ENCODE measurements at places on chromosomes 5 and 9.

- DNase-seq, result no peak
These were observed 3.5 kb downstream of the SLC34A3 start for GRCh38 chr9:137234055-137234697.

GRCh38 chr5:134174841-134175839 is 1.6 kb downstream of the SKP1 start:
- peak; percentile 58 for DNase-seq

GRCh38 chr5:88000877-88001276 is 267.8 kb downstream of the TMEM161B start:
- DNase-seq, result no peak

GRCh38 chr5:142853682-142854081 is 83.5 kb downstream of the ARHGAP26 start:
- no peak for DNase-seq

- DNase-seq, result no peak
These were observed 59.0 kb upstream of the C9orf72 start for GRCh38 chr9:27632254-27632653.

- DNase-seq, result peak; percentile 74
These were observed 242.3 kb upstream of the PTGER4 start for GRCh38 chr5:40437452-40437861.

- no peak for DNase-seq
These were observed 567.2 kb upstream of the MEF2C start for GRCh38 chr5:89450149-89450538.

DNA sequence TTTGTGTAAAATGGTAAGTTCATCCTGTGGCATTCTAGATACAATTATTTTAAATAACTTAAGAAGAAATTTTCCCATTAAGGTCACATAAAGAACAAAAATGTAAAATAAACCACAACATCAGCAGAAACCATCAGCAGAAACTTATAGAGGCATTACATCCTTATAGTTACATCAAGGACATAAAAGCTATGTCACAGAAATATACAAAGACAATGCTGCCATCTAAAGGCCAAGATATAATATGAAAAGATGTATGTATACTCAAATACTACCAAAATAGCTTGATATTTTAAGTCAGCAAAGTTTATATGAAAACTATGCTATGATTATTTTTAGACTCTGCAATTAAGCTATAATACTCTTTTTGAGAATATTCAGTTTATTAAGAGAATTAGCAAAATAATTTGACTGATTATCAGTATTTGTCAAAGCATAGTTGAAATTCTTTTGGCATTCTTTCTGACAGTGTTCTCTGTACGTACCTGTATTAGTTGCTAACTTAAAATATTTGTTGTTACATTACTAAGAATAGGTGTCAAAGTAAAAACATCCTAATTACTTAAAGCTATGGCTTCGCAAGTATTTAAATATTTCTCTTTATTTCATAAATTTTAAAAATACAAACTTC is 36.2 kb downstream of the FBXL17 start:
- DNase-seq, result peak; percentile 69

DNA sequence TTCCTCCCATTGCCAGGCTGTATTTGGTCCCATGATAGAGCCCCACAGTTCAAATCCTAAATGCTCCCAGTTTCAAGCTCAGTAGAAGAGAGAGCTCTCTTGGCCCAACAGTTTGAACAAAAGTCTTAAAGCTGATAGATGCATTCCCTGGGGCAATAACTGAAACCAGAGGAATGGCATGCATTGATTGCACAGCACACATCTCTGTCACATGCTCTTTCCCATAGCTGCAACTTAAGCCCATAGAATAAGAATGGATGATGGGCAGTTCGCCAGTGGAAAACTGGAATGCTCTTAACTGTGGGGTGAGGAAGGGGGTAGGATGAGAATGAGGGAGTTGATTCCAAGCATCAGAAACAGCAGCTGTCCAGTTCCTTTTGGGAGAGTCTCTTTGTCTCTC is 1942.4 kb upstream of the WWC1 start:
- DNase-seq, result peak; percentile 50

DNA sequence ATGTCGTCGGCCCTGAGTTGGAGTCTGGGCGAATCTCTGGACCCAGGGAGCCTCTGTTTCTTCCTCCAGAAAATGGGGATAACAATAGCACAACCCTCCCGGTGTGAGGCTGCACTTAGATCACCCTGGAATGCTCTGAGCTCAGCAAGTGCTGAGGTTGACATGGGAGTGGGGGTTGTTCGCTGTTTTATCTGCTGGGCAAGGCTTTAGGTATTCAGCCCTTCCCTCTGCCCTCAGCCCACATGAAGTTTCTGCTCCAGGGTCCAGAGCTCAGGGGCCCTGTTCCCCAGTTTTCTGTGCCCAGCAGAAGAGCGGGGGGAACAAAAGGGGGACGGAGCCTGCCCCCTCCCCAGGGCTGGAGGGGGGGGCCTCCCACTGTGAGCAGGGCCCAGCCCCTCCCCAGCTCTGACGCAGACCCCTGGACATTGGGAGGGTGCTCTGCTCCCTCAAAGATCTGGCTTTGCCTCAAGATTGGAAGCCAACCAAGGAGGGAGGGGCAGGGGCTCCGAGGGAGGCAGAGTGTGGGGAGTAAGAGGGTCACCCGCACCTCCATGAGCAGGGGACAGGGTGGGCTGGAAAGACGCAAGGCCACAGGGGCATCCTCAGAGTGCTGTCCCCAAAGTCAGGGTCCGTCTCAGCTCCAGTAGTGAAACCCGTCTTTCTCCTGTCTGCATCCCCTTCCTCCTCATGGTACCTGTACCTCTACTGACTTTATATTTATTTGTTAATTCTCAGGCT is 215.6 kb downstream of the C9orf50 start:
- no peak for DNase-seq

DNA sequence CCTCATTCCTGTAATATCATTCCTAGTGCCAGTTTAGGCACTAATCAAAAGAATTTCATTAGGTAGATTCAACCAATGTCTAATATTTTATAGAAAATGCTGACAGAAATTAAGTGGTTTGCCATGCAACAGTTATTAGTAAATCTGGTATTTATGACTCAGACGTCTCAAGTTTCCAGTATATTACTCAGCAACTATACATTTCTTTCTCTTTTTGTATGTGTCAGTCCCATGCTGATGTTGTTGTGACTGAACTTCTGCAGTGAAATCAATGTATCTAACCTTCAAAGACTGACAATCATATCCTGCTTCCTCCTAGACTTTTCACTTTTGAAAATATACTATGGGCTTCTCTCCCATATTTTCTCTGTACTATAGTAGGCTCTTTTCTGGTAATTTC is 822.5 kb downstream of the NR2F1-AS1 start:
- DNase-seq, result peak; percentile 47

DNA sequence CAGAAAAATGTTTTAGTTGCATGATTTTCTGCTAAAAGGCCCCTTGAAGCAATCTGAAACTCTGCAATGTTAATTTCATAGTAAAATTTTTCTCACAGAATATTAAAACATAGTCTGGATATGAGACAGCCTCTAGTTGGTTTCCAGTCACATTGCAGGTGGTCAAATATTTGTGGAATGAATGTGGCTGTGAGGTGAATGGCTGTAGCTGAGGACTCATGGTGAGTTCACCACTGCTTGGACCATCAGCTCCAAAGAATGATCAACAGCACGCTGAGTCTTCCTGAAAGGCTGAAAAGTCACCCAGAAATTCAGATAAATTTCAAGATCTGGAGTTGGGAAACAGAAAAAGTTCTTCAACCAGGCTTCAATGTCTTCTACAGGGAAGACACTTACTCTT is 79.8 kb downstream of the MAT2B start:
- DNase-seq, result no peak

- no peak for DNase-seq
These were observed 300.0 kb downstream of the SH3GL2 start for GRCh38 chr9:17878810-17879370.

DNA sequence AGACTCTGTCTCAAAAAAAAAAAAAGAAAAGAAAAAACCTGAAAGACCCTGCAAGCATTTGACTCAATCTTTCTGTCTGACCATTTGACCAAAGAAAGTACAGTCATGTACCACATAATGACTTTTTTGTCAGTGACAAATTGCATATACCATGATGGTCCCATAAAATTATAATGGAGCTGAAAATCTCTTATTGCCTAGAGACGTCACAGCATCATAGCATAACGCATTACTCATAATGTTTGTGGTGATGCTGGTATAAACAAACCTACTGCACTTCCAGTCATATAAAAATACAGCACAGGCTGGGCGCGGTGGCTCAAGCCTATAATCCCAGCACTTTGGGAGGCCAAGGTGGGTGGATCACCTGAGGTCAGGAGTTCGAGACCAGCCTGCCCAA is 10.5 kb downstream of the ECM2 start:
- peak; percentile 73 for DNase-seq

- DNase-seq, result peak; percentile 73
These were observed 597.8 kb upstream of the CLINT1 start for GRCh38 chr5:158456756-158457155.

GRCh38 chr5:160978944-160979343 is 126.9 kb upstream of the ATP10B start:
- DNase-seq, result no peak

GRCh38 chr5:65359981-65360380 is 121.7 kb downstream of the ADAMTS6 start:
- no peak for DNase-seq

- DNase-seq, result no peak
These were observed 4.6 kb downstream of the ISL1 start for GRCh38 chr5:51387884-51388275.

GRCh38 chr5:174607916-174608315 is 116.5 kb upstream of the MSX2 start:
- no peak for DNase-seq

- no peak for DNase-seq
These were observed 556.5 kb upstream of the SEMA6A start for GRCh38 chr5:117131048-117131679.

Measured in mesenchymal stem cell (in vitro differentiated cells and primary cell).